Cerebellar nuclear complex (tissue), 1 donor: ENCODE measurements at places on chromosomes 2 and 18.

DNA sequence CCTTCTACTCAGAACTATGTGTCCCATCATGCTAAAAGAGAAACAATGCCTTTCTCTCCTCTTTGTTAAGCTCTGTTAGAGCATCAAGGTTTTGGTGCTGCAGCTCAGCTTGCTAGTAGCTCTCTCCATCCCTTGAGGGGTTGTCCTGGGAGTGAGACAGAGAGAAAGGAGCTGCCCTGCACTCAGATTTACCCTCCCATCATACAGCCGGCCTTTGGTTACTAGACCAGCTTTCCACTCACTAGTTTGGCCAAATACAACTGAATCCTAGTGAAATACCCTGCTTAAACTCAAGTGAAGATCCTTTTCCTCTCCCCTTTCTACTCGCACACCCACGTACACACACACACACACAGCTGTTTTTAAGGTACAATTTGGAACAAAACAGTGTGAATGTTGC, 2.3 kb upstream of the CHN1 start:
- no peak for DNase-seq

DNA sequence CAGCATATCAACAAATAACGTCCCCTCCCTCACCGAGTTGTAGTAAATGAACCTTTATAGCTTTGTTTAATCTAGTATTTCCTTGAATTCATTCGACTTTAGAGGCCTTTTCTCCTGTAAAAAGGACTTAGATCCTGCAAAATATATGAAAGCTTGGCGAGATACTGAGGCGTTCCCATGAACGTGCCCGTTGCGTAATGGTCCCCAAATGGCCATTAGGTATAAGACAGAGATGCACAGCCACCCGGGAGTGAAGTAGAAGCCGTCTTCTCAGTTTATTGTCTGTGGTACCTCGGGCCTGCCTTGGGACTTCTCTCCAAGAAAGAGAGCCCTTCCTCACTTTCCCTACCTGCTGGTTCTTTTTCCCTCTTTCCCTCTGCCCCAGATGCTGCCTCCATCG, 310.6 kb downstream of the CELF4 start:
- DNase-seq = no peak

- DNase-seq = no peak
Observed at GRCh38 chr2:160306985-160307384, 106.9 kb upstream of the ITGB6 start.

DNA sequence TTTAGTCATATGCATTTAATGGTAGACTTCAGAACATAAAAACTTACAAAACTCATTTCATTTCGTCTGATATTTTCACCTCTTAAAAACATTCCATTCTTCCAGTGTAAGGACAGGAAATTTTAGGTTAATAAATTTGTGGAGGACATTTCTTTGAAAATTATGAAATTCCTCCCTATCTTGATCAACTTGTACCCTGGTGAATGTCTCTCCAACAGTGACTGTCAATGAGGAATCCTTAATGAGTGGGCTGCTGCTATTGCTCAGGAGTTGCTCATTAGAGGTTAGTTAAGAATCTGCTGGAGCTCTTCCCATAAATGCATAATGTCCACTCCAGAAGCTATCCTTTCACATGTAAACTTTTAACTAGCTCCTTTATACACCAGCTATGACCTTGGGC, 69.1 kb downstream of the LRP1B start:
- no peak for DNase-seq

- DNase-seq = no peak
Observed at GRCh38 chr2:196500686-196501431, 138.7 kb upstream of the CCDC150 start.

GRCh38 chr2:223465793-223466192, 136.4 kb downstream of the SCG2 start:
- DNase-seq = no peak

GRCh38 chr18:59202258-59202820, 17.6 kb upstream of the GRP start:
- no peak for DNase-seq

DNA sequence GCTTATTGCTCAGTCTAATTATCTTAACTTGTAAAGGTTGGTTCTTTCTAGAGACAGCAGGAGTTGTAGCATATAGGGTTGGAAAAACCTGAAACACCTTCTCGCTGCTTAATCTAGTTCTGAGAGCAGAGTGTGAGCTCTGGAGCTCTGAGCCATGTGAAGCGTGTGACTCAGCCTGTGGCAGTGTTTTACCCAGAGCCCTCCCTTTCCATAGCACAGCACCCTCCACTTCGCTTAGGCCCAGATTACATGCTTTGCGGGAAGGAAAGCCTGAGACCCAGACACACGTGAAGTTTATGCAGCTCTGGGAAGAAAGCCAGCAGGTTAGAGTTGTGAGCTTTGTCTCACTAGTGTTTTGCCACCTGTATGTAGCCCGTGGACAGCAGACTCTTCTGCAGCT, 74.5 kb downstream of the INPP4A start:
- DNase-seq = no peak

DNA sequence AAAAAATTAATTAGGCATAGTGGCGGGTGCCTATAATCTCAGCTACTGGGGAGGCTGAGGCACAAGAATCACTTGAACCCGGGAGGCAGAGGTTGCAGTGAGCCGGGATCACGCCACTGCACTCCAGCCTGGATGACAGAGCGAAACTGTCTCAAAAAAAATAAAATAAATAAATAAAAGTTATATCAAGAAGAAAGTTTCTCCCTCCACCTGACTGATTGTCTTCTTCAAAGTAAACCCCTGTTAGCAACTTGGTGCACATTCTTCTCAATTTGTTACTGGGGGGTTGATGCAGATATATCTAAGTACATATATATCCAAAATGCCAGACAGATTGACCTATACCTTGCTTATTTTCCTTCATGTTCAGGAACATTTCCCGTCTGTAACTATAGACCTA, 5.2 kb upstream of the MYCN start:
- no peak for DNase-seq

GRCh38 chr2:40225670-40226210, 226.2 kb downstream of the SLC8A1 start:
- DNase-seq = no peak

DNA sequence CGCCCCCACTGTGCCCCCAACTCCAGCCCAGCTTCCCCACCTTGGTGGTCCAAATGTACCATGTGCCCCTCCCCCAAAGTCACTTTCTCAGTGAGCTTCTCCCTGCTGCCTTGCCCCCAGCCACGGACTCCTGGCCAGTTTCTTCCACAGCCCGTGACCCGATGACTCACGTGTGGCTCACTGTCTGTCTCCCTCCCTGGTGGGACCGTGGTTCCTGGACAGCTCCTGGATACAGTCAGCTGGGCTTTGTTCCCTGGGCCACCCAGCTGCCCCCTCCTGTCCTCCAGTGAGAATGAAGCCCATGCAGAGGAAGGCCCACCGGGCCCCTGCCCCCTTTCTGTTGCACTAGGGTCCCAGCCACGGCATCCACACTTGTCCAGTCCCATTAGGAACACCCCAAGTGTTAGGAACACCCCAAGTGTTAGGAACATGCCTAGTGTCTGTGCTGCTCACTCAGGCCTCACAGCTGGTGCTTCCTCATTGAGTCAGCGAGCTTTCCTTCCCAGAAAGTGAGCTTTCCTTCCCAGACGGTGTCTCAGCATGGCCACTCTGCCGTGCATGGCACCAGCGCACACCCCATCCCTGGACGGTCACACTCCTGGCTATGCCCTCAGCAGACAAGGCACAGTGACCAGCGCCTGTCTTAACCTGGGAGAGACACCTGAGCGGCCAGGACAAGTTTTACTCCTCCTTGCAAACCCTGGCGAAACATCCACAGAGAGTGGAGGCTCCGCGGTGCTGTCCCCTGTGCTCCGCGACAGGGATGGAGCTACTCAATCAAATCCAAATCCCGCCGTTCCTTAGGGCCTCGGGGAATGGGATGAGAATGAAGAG, 44.8 kb upstream of the CTDP1 start:
- DNase-seq = no peak

- no peak for DNase-seq
Observed at GRCh38 chr2:67374481-67374880, 22.7 kb upstream of the ETAA1 start.

GRCh38 chr18:9775178-9775577, 67.1 kb downstream of the RAB31 start:
- DNase-seq = no peak

GRCh38 chr2:85737481-85737880, 16.3 kb upstream of the ATOH8 start:
- no peak for DNase-seq

DNA sequence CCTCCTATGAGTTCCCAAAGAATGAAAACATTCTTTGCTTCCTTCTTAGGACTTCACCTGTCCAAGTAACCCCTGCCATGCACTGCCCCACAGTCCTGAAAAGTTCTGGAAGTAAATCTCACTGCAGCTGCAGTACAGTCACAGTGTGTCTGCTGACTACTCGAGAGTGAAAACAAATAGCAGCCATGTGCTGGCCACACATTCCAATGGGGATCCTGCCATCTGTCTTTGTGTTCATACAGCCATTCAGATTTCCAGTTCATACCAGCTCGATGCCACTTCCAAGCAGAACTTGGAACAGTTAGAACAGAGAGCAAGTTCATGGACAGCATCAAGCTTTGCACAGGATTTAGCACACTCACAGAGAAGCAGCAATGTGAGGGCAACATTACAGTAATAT, 629.9 kb upstream of the ACVR2A start:
- DNase-seq = no peak

- DNase-seq = no peak
Observed at GRCh38 chr2:123670286-123670685, 354.8 kb upstream of the CNTNAP5 start.

DNA sequence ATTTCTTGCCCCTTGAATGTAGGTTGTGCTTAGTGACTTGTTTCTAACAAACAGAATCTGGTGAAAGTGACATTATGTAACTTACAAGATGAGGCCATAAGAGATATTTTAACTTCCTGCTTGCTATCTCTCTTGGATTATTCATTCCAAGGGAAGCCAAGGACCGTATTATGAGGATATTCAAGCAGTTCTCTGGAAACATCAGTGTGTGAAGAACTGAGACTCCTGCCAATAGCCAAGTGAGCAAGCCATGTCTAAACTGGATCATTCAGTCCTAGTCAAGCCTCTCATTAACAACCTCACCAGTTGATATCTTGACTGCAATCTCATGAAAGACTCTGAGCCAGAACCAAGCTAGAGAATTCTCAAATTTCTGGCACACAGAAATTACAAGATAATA, 765.1 kb upstream of the SLC8A1 start:
- DNase-seq = no peak

GRCh38 chr2:38138996-38139395, 63.0 kb upstream of the CYP1B1 start:
- DNase-seq = no peak

- no peak for DNase-seq
Observed at GRCh38 chr2:172596776-172597175, 40.9 kb downstream of the PDK1 start.

DNA sequence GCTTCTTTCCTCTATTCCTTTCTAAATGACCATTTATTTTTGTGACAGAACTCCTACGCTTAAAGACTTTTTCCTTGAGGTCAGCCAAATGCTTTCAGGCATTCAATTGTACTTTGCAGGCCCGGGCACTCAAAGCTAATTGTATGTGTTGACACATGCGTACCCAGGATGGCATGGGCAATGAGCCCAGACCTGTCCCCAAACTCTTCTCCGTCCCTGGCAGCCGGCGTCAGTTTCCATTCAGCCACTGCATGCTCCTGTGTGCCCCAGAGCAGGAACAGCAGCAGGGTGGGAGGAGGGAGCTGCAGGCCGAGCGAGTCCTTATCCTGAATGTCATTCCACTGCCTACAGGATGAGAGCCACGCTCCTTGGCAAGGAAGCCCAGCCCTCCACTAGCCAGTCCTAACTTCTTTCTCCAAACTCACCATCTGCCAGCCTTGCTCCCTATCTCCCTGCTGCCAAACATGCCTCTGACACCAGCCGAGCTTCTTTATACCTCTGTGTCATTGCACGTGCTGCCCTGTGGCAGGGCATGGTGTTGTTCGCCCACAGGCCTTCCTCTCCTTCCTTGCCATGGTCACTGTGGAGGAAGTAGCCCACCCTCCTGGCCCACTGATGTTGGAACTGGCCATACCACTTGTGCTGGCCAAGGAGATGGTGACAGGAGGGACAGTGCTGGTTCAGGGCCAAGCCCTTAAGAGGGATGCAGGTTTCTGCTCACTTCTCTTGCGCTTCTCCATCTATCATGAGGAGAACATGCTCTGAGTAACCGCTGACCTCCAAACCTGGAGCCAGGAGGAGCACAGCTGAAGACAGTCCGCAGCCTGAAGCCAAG, 116.9 kb upstream of the FHL2 start:
- peak; percentile 56 for DNase-seq

GRCh38 chr18:11657554-11657953, 31.5 kb upstream of the GNAL start:
- no peak for DNase-seq

GRCh38 chr2:159549234-159549633, 67.1 kb downstream of the BAZ2B start:
- DNase-seq = no peak

DNA sequence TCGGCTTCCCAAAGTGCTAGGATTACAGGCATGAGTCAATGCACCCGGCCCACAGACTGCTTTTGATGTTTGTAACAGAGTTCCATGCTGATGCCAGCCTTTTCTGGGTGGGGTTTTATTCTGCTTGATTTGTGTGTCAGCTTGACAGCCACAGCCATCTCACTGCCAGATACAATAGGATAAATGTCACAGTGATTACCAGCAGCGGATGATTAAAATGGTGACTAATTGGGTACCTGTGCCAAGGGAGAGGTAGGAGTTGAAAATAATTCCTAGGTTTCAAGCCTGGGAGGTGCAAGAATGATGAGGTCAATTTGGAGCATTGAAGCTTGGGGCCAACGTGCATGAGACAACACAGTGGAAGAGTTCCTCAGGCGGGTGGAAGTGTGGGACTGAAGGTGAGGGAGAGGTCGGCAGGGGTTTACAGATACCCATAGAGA, 39.4 kb downstream of the SH2D6 start:
- no peak for DNase-seq

- no peak for DNase-seq
Observed at GRCh38 chr2:36819095-36819711, 122.7 kb downstream of the VIT start.

DNA sequence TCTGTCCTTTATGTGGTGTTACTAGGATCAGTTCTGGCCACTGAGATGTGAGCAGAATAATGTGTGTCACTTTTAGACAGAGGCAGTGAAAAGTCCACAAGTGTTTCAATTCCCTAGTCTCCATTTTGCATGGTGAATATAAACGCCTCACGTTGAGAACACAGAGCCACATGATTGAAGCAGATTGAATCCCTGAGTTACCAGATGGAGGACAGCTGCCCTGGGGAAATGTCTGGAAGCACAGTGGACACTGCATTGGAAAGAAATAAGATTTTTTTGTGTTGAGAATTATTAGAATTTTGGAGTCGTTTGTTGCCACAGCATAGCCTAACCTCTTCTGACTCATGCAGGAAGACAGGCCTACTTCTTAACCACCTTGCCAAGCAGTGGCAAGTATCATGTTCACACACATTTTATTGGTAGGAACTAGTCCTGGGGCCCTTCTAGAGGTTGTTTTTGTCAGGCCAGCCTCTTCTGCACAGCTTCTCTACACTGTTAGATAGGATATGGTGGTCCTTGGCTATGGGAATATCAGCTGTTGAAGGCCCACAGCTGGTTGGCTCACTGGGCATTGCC, 188.6 kb downstream of the TMEM182 start:
- no peak for DNase-seq

GRCh38 chr18:46174342-46175041, 70.3 kb downstream of the HAUS1 start:
- no peak for DNase-seq
